Naive thymus-derived CD4-positive, alpha-beta T cell (primary cell): ENCODE measurements at places on chromosomes 5 and 9. TPM values are rescaled to one million over a fixed set of nuclear protein-coding genes. Genes with fewer than 3 reads are reported as not detected.

Gene IFNA2
- polyA plus RNA-seq = not detected

Gene MRNIP
- 19.4 TPM for polyA plus RNA-seq

Gene PCDHB10
- polyA plus RNA-seq = not detected

Gene SLC45A2
- not detected for polyA plus RNA-seq

Gene NMUR2
- polyA plus RNA-seq = not detected

Gene SPTAN1
- polyA plus RNA-seq = 46.6 TPM

Gene UAP1L1
- 0.71 TPM for polyA plus RNA-seq

Gene HTR4
- not detected for polyA plus RNA-seq

Gene ADAMTSL2
- polyA plus RNA-seq = 0.19 TPM

Gene TRAF2
- polyA plus RNA-seq = 29.1 TPM

DNA sequence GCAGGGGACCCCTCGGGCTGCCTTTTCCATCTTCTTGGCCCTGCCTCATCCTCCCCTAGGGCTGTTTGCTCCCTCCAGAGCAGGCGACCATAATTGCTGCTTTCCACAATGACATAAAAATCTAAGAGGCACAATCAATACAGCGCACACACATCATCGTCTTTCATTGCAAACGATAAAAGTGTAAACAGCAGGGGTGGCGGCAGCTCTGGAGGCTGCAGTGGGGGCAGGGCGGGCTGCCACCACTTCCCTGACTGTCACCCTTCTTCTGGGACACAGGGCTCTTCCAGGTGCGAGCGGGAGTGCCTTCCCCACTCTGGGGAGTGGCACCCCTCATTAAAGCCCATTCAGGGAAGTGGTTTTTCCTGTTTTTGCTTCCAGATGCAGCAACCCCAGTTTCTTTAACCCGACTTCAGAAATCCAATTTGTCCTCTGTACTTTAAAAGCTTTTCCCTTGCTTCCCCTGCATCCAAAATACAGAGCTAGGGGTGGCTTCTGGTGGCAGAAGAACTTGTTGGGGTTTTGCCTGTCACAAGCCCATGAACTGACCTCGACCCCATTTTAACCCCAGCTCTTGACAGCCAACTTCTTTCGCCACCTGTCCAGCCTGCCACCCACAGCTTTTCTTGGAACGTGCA lies 45.7 kb downstream of the TSPAN17 start:
- no peak for DNase-seq

DNA sequence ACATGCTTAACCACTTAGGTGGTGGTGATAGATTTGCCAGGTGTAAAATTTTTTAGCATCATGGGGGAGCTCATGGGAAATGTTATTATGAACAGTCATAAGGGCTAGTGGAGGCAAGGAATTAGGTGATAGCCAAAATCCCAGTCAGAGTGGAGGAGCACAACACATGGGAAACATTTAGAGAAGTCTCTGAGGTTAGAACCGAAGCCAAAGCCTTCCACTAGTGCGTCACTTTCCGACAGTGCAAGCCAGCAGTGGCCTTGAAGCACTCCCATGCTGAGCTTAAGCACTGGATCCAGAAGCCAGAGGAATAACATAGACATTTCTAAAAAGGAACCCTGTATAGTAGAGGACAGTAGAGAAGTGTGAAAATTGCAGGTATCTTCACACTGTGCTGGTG lies 101.5 kb upstream of the SNX2 start:
- DNase-seq = no peak

- no peak for DNase-seq
Measured at GRCh38 chr5:180908998-180909731, 10.2 kb downstream of the BTNL8 start.

GRCh38 chr9:21964925-21965385 lies 29.2 kb downstream of the CDKN2A start:
- no peak for DNase-seq

DNA sequence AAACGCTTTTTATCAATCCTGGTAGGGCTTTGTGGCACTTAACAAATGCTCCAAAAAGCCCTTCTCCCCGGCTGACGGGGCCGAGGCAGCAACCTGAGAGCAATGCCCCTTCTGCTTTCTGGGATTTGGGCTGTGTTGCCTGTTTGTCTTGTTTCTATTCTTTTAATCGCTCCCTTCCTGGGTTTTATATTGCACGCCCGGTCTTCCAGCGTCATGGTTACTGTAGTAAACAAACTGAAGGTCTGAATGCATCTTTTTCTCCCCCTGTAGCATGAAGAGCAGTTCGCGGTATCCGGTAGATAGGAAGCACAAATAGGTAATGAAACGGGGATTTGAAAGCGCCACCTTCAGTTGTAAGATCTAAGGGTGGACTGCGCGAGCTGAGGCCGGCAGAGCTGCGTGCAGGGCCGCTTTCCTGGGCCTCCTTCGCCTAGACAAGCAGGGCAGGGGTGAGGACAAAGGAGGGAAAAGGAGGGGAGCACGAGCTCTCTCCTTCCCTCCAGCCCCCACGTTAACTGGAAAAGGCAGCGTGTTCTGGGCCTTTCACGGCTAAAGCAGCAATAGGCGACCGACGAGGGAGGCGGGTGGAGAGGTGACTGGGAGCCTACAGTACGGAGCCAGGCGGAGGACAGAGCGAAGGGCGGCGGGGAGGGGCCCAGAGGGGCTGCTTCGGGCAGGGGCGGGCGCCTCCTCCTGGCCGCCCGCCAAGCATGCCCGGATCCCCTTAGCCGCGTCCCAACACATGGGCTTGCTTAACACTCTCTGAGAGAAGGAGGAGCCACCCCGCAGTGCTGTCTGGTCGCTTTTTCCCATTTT lies 49.3 kb upstream of the ZNF366 start:
- DNase-seq = no peak

- DNase-seq = no peak
Measured at GRCh38 chr5:81826128-81826527, 75.2 kb upstream of the SSBP2 start.

DNA sequence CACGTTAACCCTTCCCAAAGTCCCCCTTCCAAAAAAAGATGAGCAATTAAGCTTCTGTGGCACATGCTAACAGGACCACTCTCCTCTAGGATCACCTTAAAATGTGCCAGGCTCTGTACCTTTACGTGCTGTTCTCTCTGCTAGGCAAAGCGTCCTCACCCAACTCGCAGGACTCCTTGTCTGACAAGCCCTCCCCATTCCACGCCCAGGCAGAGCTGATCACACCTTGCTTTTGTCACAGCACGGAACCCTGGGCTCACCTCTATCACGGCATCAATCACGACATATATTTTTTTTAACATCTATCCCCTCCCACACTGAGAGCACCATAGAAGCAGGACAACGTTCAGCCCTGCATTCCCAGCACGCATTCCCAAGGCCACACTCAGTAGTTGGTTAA lies 47.1 kb downstream of the CDK5RAP2 start:
- DNase-seq = no peak

DNA sequence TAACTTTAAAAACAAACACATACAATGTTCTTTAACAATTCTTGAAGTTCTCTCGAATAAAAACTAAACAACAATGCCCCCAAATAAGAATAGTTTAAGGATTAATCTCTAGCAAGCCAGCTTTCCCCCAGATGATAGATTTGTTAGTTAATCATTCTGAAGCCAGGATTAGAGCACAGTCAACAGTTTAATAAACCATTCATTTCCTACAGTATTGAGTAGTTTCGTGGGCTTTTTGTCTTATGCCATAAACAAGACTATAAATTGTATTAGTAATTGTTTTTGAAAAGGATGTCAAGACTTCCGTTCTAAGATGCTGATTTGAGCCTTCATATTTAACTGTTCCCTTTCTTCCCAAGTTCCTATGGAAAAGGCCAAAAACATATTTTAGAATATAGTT lies 136.6 kb downstream of the PIK3R1 start:
- no peak for DNase-seq

GRCh38 chr5:68347536-68347935 lies 132.0 kb downstream of the PIK3R1 start:
- no peak for DNase-seq

GRCh38 chr9:114459464-114459863 lies 45.8 kb downstream of the WHRN start:
- DNase-seq = no peak

GRCh38 chr5:107431998-107432397 lies 238.7 kb downstream of the EFNA5 start:
- no peak for DNase-seq

GRCh38 chr5:85337435-85337834 lies 952.8 kb upstream of the EDIL3 start:
- DNase-seq = no peak

DNA sequence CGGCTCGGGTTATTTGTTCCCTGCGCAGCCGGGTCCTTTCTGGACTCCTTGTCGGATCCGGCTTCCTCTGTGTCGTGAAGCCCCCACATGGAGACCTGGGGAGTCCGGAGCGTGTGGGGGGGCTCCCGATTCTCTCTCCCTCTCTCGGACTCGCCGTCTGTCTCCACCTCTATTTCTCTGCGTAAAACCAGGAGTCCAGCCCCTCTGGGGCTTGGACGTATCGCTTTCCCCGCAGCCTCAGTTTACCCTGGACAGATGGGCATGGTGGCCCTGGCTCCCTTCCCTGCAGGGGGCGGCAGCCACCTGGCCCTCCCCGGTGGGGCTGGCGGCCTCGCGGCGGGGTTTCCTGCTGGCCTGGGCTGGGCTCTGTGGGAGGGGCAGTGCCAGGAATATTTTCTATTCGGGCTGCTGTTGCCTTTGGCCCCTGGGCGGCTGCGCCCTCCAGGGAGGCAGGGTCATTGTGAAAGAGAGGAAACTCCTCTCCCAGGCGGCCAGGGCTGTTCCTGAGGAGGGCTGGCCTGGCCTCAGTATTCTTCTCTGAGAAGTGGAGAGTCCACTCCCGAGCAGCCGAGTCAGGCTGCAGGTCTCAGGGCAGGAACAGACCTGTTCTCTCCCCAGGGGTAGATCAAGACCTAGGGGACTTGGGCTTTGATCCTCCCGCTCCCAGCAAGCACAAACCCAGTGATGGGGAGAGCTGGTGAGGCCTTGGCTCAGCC lies 665 bp downstream of the ASS1 start:
- no peak for DNase-seq

DNA sequence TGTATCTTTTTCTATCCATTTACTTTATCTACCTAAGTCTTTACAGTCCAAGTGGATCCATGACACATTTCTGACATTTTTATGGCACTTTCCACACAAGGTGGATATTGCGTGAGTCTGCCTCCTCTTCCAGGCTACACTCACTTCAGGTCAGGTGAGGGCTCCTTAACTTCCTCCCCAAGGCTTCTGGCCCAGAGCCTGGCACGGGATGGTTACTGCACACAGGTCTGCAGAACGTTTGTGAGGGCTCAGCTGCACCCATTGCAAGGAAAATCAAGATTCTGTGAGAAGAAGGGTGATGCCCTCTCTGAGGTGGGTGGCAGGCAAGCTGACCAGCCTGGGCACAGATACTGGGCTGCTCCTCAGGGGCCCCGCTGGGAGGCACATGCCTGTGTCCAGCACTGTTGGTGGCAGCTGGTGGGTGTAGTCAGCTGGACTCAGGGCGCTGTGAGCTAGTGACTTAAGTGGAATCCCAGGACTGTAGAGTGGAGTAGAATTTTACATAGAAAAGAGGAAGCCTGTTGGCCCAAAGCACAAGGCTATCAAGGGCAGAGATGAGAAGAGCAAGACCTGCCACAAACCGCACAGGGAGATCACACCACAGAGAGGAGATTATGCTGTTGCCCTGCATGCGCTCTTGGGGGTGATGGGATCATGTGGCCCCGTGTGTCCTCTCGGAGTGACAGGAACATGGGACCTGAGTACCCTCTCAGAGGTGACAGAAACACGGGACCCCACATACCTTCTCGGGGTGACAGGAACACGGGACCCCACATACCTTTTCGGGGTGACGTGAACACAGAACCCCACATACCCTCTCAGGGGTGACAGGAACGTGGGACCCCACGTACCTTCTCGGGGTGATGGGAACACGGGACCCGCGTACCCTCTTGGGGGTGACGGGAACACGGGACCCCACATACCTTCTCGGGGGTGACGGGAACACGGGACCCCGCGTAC lies 21.3 kb downstream of the AHRR start:
- DNase-seq = no peak

DNA sequence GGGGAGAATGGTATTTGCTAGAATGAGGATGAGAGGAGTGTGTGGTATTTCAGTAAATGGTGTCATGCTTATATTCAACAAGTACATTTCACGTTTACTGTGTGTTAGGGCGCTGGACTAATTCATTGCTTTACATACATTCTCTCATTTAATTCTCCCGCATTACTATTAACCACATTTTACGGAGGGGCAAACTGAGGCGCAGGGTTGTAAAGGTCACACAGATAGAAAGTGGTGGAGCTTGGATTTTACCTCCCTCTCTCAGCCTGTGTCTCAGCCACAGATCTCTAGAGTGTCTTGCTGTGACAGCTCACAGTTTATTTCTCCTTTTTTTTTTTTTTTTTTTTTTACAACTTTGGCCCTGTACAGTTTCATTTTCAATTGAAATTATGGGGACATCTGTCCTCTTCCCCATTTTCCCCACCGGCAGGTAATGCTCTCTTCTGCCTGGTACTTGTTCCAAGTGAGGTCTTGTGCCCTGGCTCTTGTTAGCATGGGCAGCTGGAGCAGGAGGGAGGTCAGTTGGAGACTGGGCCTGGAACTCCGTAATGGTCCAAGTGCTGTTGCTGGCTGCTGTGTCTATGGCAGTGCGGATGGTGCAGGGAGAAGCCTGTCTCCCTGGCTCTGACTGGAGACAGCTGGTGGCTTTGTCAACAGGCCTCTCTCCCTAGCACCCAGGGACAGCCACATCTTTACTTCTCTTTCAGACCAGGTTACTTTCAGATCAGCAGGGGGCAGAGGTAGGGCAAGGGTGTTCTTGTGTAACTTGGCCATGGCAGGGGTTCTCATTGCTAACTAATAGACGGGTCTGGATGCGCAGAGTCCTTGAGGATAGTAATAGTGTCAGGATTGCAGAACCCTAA lies 20.5 kb upstream of the NDST1 start:
- DNase-seq = no peak

- no peak for DNase-seq
Measured at GRCh38 chr5:154758977-154759376, 3.8 kb downstream of the LARP1 start.

- no peak for DNase-seq
Measured at GRCh38 chr9:113185271-113185670, 34.5 kb downstream of the SLC31A2 start.

GRCh38 chr5:55037046-55037771 lies 13.2 kb downstream of the GZMK start:
- DNase-seq = no peak

GRCh38 chr5:1840741-1841521 lies 39.7 kb downstream of the NDUFS6 start:
- no peak for DNase-seq

GRCh38 chr5:67147760-67148159 lies 48.8 kb downstream of the CD180 start:
- DNase-seq = no peak

- DNase-seq = no peak
Measured at GRCh38 chr9:9893837-9894236, 719.0 kb downstream of the PTPRD start.

DNA sequence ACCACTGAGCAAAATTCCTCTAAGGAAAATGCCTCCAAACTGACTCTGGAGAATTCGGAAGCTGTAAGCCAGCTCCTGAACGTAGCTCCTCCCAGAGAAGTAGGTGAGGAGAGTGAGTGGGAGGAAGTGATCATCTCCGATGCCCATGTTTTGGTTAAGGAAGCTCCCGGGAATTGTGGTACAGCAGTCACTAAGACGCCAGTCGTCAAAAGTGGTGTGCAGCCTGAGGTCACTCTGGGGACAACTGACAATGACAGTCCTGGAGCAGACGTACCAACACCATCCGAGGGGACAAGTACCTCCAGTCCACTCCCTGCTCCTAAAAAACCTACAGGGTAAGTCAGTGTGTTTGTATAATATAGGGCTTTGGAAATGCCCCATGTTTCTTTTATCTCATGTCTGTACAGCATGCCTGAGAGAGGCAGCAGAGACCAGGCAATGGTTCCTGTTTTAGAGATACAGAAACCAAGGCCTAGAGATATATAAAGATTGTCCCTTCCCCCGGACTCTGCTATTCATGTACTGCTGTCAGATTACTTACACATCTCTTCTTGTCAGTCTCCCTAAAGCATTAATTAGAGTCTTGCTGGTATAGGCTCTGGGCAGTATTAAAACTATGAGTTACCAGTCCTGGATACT lies 23.9 kb downstream of the HMGXB3 start:
- no peak for DNase-seq
